ENCODE measurements at places on chromosomes 1 and 21.
A peak's percentile ranks its signal among the peaks of the same experiment; 100 is the strongest.

GRCh38 chr1:172351754-172352161 lies 68.7 kb upstream of the C1orf105 start:
- no peak for DNase-seq

GRCh38 chr1:115654663-115655305 lies 13.0 kb downstream of the VANGL1 start:
- DNase-seq, result no peak

GRCh38 chr1:39418236-39418635 lies 73.2 kb upstream of the BMP8A start:
- no peak for DNase-seq

DNA sequence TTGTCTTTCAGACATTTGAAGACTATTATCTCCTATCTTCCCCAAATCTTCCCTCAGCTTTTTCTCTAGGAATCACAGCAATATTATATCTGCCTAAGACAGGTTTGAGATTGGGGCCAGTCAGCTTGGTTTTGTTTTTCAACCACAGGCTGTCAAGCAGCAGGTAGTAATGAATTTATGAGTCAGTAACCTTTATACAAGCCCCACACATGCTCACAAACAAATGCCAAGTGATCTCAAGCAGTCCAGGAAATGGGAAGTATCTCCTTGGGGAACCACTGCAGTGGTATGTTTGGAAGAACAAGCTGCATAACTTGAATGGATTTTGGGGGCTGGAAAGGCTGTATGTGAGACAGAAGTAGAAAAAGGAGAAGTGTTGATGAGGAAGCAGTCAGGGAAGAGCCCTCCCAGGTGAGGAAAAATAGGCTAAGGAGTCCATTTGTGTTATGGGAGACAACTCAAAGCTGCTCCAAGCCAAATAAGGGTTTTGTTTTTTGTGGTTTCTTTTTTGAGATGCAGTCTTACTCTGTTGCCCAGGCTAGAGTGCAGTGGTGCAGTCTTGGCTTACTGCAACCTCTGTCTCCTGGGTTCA lies 2.1 kb downstream of the DHDDS start:
- no peak for DNase-seq

GRCh38 chr1:178938101-178938958 lies 67.5 kb upstream of the ANGPTL1 start:
- DNase-seq, result no peak

DNA sequence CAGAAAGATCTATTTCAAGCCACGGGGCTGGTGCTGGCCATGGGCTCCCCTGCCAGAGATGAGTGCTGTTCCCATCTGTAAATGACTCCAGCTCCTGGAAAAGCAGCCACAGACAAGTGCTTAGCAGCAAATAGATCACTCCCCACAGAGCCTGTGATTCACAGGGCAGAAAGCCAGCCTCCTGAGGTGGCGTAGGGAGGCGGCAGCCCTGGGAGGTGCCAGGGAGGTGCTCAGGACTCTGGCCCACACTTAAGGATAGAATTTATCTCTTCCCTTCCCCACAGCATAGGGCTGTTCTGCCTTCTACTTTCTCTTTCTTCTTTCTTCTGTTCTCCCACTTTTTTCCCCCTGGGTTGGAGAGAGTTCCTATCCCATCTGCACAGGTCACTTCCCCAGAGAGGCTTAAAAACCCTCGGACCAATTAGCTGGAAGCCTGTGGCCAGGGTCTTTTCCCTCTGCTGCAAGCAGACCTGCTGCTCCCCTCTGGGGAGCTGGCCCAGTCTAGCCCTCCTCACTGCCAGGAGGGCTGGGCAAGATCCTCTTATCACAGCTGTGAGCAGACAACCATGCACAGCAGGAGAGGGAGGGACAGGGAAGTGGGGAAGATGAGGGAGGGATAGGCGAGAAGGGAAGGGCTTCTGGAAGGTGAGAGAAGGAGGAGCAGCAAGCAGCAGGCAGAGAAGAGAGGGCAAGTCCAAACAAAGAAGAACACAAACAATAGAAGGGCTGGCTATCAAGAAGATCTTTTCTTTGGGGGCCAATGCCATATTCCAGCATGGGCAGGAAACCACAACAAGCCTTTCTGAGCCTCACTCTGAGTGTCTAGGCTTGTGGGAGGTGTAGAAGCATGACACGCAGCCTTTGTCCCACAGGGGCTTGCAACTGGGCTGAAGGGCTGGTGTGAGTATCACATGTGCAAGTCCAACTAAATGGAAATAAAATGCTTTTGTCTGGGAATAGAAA lies 41.0 kb downstream of the KCND3 start:
- no peak for DNase-seq

GRCh38 chr1:240803151-240803550 lies 191.2 kb upstream of the GREM2 start:
- no peak for DNase-seq

- DNase-seq, result peak; percentile 52
Observed at GRCh38 chr21:42403611-42404231, at the start of gene UBASH3A. TSS of gene UBASH3A (plus strand) at chr21:42403902. CDS start at chr21:42403946, 44 bp downstream.

- no peak for DNase-seq
Observed at GRCh38 chr1:229059671-229060539, 211.0 kb upstream of the RAB4A start.

GRCh38 chr1:194865383-194865782 lies 1679.0 kb upstream of the B3GALT2 start:
- DNase-seq, result no peak

- DNase-seq, result no peak
Observed at GRCh38 chr1:179590671-179591070, 961 bp upstream of the TDRD5 start.

- DNase-seq, result no peak
Observed at GRCh38 chr1:7481194-7481593, 289.9 kb upstream of the VAMP3 start.

DNA sequence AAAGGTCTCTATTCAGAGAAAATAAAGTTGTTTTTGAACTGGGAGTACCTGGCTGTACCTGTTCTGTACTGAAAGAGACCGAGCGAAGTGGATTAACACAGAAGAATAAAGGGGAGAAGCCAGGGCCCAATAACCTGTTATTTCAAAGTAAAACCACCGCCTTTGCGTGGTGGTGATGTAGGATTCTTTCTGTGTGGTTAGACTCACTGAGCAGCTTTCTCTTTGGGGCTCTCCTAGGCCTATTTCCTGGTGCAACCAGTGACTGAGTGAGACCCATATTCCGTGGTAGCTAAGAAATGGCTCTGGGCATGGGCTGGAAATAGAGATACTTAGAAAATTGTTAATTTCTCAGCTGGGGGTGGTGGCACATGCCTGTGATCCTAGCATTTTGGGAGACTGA lies 99.9 kb downstream of the XCL2 start:
- DNase-seq, result peak; percentile 12

- no peak for DNase-seq
Observed at GRCh38 chr1:211588711-211589110, 9.8 kb upstream of the SLC30A1 start.

- DNase-seq, result no peak
Observed at GRCh38 chr1:5522531-5523145, 469.6 kb downstream of the NPHP4 start.

GRCh38 chr1:218548764-218549163 lies 203.6 kb downstream of the TGFB2 start:
- DNase-seq, result no peak

GRCh38 chr1:160205242-160206035 lies at the start of gene PEA15:
TSS of gene PEA15 (plus strand) at chr1:160205384. CDS start at chr1:160211545, 6,161 bp downstream.
- DNase-seq, result peak; percentile 54

GRCh38 chr1:202708456-202709275 lies 1.6 kb downstream of the SYT2 start:
- DNase-seq, result no peak

DNA sequence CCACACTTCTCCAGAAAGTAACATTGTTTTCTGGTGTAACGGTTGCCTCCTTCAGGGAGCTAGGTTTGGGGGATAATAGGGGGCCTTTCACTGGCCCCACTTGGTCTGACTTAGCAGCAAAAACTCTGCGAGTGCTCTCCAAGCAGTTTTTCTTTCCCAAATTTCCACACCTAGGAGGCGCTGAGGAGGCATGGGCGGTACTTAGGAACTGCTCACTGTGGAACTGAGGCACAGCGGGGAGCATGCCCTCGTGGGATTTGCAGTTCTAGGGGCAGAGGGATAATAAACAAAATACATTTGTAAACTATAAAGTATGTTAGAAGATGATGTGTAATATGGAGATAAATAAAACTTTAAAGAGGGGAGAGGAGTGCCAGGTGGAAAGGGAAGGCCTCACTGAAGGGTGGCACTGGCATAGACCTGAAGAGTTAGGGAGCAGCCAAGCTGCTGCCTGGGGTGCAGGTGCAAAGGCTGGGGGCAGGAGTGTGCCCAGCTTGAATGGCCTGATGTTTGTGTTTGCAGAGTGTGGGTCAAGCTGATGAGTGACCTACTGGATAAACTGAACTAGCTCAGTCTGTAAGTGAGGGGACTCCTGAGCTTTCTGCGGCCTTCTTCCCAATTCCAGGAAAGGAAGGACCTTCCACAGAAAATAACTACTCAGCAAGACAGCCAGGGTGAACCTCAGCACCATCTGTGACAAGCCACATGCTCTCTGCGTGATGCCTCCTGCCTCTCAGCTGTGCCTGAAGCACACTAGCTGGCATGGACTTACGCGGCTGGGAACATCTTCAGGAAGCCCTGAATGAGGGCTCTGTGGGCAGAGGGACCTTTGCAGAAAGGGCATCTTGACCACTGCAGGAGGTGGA lies 1.9 kb downstream of the EPHX1 start:
- DNase-seq, result no peak

DNA sequence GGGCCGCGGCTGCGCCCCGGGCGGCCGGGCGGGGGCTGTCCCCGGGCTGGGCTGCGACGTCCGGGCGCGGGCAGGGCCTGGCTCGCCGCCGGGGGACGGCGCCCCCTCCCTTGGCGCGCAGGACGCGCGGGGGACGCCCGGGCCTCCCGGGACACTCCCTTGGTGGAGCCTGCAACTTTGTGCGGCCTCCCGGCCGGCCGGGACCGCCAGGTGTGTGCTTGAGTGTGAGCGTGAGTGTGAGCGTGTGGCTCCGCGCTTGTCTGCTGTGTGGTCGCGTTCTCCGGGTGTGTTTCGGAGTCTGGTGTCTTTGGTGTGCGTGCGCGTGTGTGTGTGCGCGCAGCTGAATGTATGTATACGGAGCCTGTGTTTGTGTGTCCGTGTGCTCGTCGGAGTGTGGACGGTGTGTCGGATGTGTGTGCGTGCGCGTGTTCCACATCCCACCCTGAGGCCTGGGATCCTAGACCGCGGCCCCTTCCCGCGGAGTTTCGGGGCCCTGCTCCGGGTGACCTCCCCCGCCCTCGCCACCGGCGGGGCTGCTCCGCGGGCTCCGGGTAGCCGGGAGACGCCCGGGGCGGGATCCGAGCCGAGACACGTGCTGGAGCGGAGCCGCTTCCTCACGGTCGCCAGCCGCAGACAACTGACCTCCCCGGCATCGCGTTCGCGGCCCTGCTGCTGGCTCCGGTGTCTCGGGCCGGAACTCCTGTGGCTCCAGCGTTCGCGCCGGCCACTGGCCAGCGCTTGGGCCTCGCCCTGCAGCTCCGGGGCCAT lies 1.7 kb downstream of the PTPRU start:
- DNase-seq, result no peak

DNA sequence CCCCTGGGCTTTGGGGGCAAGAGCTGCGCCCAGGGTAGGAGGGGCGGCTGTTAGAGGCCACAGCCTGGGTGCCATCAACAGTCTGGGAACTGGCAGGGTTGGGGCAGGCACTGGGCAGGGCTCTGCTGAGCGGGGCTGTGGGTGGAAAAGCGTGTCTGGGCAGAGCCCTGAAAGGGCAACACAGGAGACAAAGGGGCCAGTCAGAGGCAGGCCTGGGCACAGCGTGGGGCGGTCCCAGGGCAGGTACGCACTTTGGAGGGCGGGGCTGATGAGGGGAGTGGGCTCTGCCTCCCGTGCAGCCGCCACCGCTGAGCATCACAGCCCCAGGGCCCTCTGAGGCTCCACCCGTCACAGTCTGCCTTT lies 13.9 kb downstream of the CELSR2 start:
- no peak for DNase-seq

DNA sequence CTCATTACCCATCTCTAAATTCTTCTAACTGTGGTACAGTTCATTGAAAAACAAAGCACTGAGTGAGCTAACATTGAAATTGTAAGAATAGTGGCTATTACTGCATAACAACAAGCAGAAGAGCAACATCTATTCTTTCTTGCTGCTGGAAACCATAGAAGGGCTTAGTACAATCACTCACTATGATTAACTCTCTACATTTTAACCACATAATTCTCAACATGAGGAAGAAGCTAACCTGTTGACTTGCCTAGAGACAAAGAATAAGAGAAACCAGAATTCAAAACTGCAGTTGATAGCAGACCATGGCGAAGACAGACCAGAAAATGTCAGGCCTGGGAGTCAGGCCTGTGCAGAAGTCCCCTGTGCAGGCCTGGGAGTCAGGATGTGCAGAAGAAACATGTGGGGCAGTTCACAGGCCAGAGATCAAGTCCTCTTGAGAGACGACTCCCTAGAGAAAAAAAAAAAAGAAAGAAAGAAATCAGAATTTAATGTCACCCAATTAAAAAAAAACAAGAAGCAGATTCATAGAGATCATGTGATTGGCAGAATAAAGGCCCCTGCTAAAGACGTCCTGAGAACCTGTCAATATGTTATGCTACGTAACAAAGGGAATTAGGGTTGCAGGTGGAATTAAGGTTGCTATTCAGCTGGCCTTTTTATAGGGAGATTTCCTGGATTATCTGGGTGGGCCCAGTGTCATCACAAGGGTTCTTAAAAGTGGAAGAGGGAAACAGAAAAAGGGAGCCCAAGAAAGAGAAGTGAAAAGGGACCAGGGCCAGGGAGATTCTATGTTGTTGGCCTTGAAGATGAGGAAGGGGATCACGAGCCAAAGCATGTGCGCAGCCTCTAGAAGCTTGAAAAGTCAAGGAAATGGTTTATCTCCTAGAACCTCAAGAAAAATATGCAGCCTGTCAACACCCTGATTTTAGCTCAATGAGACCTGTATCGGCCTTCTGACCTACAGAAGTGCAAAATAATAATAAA lies 94.9 kb downstream of the MRPL39 start:
- DNase-seq, result no peak

DNA sequence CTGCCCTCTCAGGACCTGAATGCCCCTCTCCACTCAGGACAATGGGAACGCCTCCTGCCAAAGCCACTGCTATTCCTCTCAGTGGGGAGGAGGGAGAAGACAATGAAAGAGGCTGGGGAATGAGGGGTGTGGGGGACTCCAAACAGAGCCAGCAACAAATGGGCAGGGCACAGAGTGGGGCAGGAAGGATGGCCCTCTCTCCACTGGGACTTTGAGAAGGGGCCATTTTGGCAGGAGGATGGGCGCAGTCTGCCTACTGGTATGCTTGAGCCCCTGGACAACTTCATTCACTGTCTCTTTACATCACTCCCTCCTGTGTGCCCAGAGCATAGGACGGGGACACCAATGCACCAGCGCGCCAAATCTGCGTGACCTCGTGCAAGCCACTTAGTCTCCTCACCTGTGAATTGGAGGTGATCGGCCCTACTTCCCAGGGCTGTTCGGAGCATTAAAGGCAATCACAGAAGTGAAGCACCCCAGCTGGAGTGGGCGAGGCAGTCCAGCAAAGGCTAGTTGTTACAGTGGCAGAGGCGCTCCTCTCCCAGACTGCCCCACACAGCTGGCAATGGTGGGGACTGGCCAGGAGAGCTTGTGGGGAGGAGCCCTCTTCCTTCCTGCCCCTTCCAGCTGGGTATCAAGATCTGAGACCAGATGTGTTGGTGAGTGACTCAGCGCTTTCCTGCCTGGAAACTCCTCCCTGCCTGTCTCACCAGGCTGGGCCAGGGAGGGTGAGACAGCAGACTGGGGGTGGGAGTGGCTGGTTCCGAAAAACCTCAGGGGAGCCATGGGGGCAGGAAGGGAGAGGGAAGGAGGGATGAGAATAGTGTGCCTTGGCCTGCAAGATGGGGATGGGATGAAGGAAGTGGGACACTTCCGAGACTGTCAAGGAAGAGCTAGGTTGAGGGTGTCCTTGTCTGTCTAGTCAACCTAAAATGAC lies 22.4 kb upstream of the SYNC start:
- DNase-seq, result no peak

GRCh38 chr1:38244218-38244845 lies 197.7 kb upstream of the POU3F1 start:
- DNase-seq, result no peak

GRCh38 chr1:112520166-112520565 lies 11.4 kb downstream of the WNT2B start:
- DNase-seq, result no peak
